ENCODE measurements at places on chromosomes 4 and X.

- DNase-seq, result no peak
Measured at GRCh38 chr4:121226362-121226761, 62.2 kb upstream of the TNIP3 start.

GRCh38 chrX:13463608-13464007, 105.8 kb upstream of the EGFL6 start:
- no peak for DNase-seq

DNA sequence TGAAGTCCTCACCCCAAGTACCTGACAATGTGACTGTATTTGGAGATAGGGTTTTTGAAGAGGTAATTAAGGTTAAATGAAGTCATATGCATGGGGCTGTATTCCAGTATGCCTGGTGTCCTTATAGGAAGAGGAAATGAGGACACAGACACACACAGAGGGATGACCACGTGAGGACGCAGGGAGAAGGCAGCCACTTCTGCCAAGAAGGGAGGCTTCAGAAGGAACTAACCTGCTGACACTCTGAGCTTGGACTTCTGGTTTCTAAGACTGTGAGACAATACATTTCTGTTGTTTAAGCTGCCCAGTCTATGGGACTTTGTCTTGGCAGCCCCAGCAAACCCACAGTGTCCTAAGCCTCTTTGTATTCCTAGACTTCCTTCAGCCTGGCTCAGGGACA, 3.0 kb upstream of the SLC2A9 start:
- DNase-seq, result no peak

- no peak for DNase-seq
Measured at GRCh38 chrX:24945009-24945408, 70.8 kb downstream of the ARX start.

DNA sequence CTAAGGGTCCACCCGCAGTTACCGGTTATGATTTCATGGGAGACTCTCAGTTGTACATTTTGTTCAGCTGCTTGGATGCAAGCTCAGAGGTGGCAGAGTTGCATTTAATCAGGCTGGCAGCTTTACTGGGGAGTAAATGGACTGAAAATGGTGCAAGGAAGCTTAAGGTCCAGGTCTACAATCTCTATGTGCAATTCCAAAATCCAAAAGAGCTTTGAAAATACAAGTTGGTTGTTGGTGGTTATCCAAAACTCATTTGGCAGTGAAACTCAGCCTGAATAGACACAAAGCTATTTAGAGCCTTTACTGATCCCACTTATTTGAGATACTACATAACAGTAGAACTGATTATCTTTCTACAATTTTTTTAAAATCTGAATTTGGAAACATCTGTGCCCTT, 11.8 kb upstream of the ZFP42 start:
- DNase-seq, result no peak

GRCh38 chr4:6113641-6114040, 86.7 kb downstream of the JAKMIP1 start:
- DNase-seq, result no peak

DNA sequence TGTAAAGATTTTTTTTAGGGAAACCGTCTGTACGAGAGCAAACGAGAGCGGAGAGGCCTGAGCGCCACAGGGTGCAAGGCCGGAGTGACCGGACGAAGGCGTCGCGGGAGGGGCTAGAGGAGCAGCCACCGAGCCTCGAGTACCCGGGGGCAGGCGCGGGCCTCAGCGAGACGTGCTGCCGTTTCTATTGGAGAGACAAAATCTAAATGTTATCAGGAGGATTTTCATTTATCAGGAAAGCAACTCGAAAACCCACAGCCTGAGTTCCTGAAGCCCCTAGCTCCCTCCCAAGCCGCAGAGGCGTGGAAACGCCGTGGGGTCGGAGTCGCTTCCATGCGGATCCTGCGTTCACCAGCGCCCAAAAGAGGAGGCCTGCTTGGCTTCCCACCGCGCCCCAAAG, 194.3 kb downstream of the MGST2 start:
- no peak for DNase-seq

- DNase-seq, result no peak
Measured at GRCh38 chrX:3263681-3264126, 82.7 kb downstream of the MXRA5 start.

- DNase-seq, result no peak
Measured at GRCh38 chr4:169404960-169405359, 134.2 kb upstream of the SH3RF1 start.

DNA sequence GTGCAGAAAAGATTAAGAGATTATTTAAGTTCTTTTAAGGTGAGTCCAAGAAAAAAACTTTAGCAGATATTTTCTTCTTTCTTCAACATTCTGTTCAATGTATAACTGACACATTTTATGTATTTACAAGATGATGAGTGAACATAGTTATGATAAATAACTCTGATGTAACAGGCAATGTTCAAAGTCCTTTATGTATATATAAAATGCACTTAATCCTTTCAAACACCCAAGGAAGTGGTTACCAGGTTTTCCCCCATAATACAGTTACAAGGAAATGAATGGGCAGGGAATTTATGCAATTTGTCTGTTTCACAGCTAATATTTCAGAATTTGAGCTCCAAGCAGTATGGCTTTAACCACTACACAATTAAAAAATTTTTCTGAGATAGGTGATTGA, 8.2 kb downstream of the CXCL3 start:
- DNase-seq, result no peak

GRCh38 chrX:22021751-22022324, 10.3 kb upstream of the PHEX start:
- no peak for DNase-seq

DNA sequence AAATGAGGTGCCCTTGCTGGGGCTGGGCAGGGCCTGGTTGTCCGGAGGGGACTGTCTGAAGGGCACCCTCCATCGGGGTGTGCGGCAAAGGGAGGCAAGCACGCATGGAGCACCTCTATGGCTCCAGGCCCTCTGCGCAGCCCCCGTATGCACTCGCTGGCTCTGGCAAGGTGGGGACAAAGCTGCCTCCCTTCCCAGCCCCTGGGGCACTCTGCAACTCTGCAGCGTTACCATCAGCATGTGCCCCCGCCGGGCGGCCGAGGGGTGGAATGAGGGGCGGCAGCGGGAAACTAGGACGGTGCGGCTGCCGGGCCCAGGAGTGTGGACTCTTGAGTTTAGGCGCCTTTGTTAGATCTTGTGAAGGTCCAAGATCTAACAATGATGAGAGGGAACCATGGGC, 26.4 kb downstream of the TRMT44 start:
- DNase-seq, result no peak

- no peak for DNase-seq
Measured at GRCh38 chr4:41575207-41575606, 37.2 kb downstream of the LIMCH1 start.

DNA sequence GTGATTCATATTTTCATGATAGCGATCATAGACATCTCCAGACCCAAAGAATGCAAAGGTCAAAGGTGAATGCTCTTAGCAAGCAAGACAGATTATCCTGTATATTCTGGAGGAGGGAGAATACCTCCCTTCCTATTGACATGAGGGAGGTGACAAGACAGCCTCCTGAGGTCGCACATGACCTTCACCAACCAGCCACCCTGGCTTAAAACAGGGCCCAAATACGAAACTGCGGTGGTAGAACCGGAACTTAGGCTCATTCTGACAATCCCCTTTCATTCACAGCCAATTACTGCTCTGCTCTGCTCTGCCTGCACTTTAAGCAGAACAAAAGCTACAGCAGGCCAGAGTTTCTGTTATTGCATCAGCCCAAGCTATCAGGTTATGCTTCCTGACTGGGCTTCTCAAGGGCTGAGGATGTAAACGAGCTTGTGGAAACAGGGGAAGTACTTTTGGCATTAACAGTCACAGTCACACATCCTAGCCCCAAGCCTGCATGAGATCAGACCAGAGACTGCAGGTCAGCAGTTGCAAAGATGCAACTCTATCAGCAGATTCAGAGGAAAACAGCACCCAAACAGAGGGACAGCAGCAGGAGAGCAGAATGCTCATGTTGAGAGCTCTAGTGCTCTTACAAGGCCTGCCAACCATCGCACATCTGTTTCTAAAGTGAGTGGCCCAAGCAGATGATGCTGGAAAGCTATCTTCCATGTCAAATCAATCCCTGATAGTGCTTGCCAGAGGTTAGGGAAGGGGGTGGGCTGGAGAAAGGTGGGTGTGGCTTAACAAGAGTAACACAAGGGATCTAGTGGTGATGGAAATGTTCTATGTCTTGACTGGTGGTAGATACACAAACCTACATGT, 51.3 kb upstream of the MAP3K15 start:
- DNase-seq, result no peak

DNA sequence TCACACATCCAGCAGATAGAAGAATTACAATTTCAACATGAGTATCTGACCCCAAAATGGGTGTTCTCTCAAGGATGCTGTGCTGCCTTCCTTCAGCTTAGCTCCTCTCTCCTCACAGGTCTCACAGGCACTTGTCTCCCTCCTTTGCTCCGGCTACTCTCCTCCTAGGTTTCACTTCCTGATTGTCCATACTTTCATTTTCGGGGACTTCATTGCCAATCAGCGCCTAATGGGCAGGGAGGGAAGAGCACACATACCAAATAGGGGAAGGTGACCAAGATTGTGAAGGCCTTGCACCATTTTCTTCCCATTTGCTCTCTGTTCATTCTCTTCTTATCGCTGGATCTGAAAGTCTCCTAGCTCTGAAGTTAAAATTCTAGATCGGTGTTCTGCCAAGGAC, 125.4 kb upstream of the EOLA2 start:
- DNase-seq, result no peak

DNA sequence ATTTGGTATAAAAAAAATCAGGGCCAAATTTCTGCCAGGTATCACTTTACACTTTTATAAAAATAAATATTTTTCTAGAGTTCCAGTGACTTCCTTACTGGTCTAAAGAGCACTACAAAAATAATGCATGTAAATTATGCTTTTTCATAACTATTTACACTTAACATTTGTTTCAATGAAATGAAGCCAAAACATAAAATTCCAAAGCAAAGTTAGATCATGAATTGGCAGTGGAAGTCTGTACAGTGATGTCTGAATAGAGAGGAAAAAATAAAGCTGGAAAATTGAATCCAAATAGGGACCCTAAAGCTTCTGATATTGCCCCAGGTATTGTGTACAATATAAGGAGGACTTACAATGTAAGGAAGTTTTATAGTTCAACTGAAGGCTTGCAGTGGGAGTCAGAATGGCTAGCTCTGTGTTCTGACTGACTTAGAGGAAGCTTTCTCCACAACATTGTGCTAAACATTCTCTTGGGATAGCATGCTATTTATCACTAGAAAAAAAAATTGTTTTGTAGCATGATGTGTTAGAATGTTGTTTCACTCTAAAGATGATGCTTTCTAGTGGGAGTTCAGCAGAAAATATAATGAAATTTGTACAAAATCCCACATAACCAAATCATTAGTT, 288.2 kb upstream of the UGT8 start:
- DNase-seq, result no peak

- no peak for DNase-seq
Measured at GRCh38 chr4:126976850-126977632, 655.7 kb upstream of the INTU start.

GRCh38 chr4:120760047-120760446, 162.5 kb downstream of the PRDM5 start:
- DNase-seq, result no peak

GRCh38 chr4:8090312-8090711, 68.3 kb downstream of the ABLIM2 start:
- DNase-seq, result peak; percentile 34

DNA sequence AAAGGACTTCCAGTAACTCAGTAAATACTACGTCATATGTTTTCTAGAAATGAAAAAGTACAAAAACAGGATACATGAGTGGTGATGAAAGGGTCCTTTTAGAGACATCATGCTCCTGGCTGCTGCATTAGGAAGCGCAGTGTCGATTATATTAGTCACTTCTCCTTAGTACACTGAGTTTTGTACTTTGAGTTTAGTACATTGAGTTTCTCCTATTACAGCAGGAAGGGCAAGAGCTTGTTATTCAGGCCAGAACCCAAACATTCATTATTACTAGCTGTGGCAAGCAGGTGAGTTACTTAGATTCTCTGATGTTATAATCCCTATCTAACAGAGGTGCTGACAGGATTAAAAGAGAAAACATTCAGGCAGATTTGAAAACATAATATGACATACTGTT, 21.3 kb downstream of the RPGR start:
- DNase-seq, result no peak

- DNase-seq, result no peak
Measured at GRCh38 chr4:148271166-148271565, 171.0 kb downstream of the NR3C2 start.

- no peak for DNase-seq
Measured at GRCh38 chr4:181701214-181701613, 542.0 kb upstream of the TENM3 start.

DNA sequence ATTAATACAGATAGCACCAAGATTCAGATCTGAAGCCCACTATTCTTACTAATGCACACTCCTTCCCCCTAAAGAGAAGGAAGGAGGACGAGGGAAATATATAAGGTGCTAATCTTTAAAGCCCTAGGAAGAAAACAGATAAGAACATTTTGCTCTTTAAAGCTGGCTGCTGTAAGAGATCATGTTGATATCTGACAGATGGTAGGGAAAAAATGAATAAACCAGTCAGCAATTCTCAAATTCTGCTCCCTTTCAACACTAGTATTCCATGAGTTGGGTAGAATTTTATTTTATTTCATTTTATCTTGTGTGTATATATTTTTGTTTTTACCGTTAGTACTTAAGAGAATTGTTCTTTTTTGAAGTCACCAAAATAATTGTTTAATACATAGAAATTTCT, 19.2 kb downstream of the OTC start:
- no peak for DNase-seq

DNA sequence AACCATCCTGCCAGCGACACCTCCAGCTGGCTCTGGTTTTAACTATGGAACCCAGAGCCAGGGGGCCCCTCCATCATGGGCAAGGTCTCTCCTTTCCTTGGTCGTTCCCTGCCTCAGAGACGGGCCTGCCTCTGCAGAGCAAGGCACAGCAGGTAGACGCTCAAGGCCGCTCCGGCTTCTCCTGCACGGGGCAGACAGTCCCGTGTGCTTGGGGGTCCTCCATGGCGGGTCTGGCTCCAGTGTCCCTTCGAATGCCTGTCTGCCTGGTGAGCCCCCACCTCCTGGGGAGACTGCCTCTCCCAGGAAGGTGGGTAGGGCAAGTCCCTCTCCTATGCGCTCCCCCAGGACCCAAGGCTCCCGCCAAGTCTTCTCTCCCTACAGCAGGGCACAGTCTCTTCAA, 71.5 kb downstream of the ACOX3 start:
- no peak for DNase-seq

GRCh38 chr4:52863324-52863723, 1.2 kb downstream of the RASL11B start:
- no peak for DNase-seq

- no peak for DNase-seq
Measured at GRCh38 chrX:108071578-108071977, 19.8 kb downstream of the PSMD10 start.

DNA sequence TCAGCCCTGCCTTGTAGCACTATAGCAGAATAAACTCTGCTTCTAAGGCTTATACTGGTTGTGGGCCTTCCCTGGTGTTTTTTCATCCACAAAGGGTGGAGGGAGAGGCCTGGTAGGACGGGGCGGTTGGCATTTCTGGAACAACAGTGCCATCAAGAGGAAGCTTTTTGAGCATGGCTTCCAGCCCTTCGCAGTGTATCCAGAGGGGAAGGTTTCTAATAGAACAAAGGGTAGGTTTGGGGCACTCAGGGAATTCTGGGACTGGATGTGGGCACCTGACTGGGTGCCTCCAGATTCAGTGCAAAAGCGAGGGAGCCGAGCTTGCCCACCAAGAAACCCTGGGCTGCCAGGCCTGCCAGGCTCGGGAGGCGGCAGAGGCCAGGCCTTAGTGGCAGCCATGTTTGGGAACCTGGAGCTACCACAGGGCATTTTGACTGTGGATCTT, 229.6 kb upstream of the AGTR2 start:
- no peak for DNase-seq

- no peak for DNase-seq
Measured at GRCh38 chrX:41055740-41056139, 29.5 kb upstream of the USP9X start.
